NCI-H69 (cell line): ENCODE measurements at places on chromosomes 6 and 20.

DNA sequence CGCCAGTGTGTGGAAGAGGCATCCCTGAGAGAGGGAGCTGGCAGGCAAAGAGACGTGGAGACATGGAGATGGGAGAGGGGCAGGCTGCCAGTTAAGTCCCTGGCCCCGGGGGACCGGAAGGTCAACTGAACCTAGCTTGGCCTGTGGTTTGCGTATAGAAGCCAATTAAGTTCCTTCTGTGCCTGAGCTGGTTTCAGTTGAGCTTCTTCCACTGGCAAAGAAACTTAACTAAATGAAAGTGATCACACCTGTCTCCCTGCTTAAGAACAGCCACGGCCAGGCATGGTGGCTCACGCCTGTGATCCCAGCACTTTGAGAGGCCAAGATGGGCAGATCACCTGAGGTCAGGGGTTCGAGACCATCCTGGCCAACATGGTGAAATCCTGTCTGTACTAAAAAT lies 26.7 kb upstream of the NNAT start:
- no peak for DNase-seq

DNA sequence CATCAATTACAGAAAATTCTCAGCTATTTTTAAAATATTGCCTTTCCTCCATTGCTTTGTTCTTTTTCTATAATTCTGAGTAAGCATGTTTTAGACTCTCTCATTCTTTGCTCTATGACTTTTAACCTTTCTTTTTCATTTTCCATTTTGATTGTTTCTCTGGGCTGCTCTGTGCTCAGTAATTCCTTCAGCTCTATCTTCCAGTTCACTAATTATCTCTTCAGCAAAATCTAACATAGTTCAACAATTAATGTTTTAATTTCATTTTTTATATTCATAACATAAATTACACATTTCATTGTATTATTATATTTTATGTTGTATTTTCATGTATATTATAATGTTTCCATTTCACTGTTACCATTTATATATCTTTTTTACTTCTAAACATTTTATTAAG lies 198.8 kb upstream of the NOX3 start:
- DNase-seq, result no peak

GRCh38 chr20:57559289-57559634 lies 1.6 kb upstream of the PCK1 start:
- no peak for DNase-seq

- DNase-seq, result no peak
Observed at GRCh38 chr6:34969662-34970265, 80.7 kb downstream of the ANKS1A start.

GRCh38 chr20:37803438-37804307 lies 99.3 kb upstream of the VSTM2L start:
- DNase-seq, result peak; percentile 12

GRCh38 chr20:8062756-8063155 lies 43.2 kb upstream of the TMX4 start:
- DNase-seq, result no peak

GRCh38 chr6:111282515-111282914 lies 195.2 kb downstream of the SLC16A10 start:
- DNase-seq, result no peak

GRCh38 chr20:22826306-22827230 lies 208.5 kb upstream of the SSTR4 start:
- no peak for DNase-seq

- DNase-seq, result peak; percentile 57
Observed at GRCh38 chr6:109456111-109456583, 575 bp upstream of the MICAL1 start.

- DNase-seq, result no peak
Observed at GRCh38 chr20:50516180-50516934, 6.2 kb downstream of the PTPN1 start.

DNA sequence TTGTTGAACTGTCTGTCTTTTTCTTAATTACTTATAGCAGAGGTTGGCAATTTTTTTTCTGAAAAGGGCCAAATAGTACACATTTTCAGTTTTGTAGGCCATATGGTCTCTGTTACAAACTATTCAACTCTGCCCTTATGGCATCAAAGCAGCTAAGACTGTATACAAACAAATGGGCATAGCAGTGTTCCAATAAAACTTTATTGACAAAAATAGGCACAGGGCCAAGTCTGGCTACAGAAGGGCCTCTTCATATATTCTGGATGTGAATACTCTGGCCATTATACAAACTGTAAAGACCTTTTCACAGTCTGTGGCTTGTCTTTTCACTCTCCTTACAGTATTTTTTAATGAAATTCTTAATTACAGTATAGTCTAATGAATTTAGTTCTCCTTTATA lies 132.1 kb downstream of the PREX1 start:
- no peak for DNase-seq

GRCh38 chr6:167341038-167341583 lies 16.2 kb downstream of the TTLL2 start:
- peak; percentile 20 for DNase-seq

- no peak for DNase-seq
Observed at GRCh38 chr6:151254451-151255081, 14.8 kb downstream of the AKAP12 start.

DNA sequence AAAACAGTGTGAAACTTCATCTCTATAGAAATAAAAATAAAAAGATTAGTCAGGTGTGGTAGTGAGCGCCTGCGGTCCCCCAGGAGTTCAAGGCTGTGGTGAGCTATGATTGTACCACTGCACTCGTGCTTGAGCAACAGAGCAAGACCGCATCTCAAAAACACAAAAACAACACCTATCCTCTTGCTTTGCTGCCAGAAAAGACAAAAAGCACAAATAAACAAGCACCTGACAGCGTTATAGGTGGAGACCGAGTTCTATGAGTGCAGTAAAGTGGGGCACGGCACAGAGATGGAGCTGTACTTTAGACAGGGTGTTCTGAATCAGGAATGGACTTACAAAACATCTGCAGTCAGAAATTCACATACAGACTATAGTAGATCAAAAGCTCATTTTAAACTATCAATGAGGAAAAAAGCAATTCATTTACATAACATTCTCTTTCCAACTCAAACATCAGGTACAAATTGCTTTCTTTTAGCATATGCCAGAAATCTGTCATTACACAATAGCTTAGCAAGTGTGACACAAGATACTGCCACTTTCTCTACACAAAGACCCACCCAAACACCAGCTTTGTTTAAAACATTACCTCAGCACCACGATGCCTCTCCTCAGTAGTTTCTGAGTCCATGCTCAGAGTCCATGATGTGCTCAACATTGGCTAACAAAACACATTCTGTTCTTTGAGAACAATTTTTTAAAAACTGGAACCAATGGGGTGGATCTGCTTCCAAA lies 10.1 kb downstream of the EZR start:
- peak; percentile 78 for DNase-seq

- no peak for DNase-seq
Observed at GRCh38 chr20:63751471-63752271, 12.1 kb downstream of the SLC2A4RG start.

- no peak for DNase-seq
Observed at GRCh38 chr6:112575309-112575834, 228.2 kb downstream of the RFPL4B start.

- peak; percentile 98 for DNase-seq
Observed at GRCh38 chr6:26033085-26033940, 53.9 kb upstream of the HFE start.

DNA sequence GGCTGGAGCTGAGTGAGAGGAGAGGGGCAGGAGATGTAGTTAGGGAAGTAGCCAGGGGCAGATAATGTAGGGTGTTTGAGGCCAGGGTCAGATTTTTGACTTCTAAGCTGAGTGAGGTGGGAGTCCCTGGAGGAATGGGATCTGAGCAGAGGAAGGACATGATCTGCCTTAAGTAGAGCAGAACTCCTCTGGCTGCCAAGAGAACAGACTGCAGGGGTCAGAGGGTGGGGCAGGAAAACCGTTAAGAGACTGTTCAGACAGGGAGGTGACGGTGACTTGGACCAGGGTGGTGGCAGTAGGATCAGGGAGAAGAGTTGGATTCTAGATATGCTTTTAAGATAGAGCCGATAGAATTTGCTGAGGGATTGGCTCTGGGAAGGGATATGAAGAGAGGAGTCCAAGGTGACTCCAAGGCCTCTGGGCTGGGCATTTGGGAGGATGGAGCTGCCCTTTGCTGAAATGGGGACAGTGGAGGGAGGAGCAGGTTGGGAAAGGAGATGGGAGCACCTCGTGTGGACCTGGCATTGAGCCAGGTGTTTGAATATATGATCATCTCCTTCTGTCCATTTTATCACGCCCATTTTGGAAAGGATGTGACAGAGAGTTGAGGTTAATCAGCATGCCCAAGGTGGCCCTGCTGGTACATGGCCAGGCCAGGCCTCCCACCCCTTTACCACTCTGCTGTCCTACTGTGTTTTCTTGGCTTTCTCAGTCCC lies 18.8 kb downstream of the EYA2 start:
- DNase-seq, result peak; percentile 28

DNA sequence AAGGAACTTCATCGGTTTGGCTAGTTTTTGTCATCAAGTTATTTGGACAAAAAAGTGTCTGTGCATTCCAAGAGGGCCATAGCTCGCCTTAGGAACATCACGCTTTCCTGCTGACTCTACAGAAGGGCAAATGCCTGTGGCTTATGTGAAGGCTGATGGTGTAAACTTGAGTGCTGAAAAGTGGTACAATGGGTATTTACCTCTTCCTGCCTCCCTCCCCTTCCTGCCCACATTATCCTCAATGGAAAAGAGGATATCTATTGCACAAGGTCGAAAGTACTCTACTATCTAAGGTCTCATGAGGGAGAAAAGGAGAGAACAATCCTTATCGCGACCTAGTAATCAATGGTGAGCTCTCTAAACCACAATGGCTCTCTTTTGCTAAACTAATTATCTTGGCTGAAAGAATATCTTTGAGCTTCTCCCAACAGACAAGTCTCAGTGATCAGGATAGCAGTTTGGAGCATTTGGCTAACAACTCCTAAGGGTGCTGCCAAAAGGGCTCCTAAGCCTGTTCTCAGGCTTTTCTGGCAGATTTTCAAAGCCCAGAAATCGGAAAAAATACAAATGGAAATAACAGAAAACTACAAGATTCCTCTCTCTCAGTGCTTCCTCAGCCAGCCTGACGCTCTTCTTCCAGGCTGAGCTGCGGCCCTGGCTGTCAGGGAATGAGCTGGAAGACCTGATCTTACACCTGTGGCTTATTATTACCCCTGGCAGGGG lies 42.6 kb upstream of the ENPP1 start:
- no peak for DNase-seq

DNA sequence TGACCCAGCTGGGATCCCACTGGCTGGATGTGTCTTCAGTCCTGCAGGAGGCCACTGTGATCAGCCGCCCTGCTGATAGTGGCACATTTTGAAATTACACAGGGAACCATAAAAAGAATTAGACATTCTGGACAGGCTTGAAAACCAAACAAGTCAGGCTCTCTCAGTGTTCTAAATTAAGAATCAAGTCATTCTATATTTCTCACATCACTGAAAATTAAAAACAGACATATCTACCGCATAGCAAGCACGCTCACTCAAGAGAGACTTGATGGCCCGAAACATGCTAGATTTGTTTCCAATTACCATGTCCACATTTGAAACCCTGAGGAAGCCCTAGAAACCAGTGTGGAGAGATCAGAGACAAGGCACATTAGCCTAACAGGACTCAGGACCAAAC lies 57.7 kb downstream of the NFATC2 start:
- DNase-seq, result no peak

- DNase-seq, result peak; percentile 94
Observed at GRCh38 chr6:150269130-150269856, 99.5 kb upstream of the IYD start.

DNA sequence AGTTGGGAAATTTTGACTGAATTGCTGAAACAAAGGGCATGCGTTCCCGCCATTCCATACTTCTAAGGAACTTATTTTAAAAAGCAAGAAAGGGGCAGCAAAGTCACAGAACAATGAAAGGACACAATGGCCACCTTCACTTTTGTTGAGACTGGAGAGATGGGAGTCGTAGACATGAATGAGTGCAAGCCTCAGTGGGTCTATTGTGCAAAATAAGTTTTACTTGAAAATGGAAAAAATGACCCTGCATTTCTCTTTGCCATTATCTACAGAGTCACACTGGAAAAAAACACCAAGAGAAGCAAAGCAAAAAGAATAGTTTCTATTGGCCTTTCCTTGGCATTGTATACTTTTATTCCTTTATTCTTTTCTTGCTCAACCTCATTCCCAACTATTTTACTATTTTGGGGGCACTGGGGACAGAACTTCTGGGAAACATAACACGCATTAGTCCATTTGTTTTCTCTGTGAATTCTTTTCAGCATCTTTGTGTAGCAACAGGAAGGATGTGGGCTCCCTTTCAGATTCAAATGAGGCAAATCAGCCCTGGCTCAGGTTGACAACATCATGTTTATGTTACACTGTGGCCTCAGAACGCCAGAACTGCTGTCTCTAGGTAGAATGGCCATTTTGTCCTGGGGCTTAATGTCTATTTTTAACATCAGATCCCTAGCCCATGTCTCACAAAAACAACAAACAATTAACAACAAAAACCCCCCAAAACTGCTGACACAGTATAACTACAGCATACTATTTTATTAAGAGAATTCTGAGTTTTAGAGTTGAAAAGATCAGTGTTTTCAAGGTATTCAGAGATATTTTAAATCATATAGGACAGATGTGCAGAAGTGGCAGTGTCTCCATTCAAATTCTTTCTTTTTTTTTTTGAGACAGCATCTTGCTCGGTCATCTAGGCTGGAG lies 122.2 kb downstream of the FYN start:
- DNase-seq, result no peak

- DNase-seq, result peak; percentile 99
Observed at GRCh38 chr20:31708736-31709534, 13.7 kb downstream of the BCL2L1 start.

DNA sequence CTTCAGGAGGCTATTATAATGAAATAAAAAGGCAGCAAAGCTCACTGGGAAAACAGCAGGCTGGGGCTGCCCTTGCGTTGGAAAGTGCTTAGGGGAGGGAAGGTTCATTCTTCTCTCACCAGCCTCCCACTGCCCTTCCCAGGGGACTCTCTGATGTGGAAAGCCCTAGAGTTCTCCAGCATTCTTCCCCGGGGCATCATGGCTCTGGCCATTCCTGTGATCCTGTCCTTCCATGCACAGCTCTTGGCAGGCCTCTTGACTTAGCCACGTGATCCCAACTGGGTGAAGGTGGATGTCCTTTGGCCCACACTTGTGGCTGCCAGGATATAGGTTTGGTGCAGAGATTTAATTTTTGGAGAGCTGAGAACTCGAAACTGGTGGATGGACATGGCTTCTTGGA lies 58.0 kb upstream of the ZNF831 start:
- peak; percentile 9 for DNase-seq

DNA sequence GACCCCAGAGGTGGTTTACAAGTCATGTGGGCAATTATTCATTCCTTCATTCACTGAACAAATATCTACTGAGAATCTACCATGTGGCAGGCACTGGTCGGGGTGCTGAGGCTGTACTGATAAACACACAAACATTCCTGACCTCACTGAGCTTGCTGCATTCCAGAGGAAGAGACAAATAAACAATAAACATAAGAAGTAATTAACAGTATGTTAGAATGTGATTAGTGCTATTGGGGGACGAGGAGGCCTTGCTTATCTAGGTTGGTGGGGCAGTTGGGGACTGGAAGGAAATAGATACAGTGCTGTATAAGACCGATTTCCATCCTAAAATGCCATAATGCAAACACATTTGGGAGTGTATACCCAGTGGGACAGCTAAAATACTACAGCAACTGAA lies 44.1 kb downstream of the MAK start:
- no peak for DNase-seq

GRCh38 chr6:17768388-17768787 lies 61.7 kb upstream of the NUP153 start:
- peak; percentile 3 for DNase-seq

- DNase-seq, result no peak
Observed at GRCh38 chr6:130859161-130859867, 32.1 kb downstream of the SMLR1 start.

- DNase-seq, result no peak
Observed at GRCh38 chr6:115554060-115554459, 506.6 kb downstream of the FRK start.
